ENCODE measurements at places on chromosomes 6 and 20.

DNA sequence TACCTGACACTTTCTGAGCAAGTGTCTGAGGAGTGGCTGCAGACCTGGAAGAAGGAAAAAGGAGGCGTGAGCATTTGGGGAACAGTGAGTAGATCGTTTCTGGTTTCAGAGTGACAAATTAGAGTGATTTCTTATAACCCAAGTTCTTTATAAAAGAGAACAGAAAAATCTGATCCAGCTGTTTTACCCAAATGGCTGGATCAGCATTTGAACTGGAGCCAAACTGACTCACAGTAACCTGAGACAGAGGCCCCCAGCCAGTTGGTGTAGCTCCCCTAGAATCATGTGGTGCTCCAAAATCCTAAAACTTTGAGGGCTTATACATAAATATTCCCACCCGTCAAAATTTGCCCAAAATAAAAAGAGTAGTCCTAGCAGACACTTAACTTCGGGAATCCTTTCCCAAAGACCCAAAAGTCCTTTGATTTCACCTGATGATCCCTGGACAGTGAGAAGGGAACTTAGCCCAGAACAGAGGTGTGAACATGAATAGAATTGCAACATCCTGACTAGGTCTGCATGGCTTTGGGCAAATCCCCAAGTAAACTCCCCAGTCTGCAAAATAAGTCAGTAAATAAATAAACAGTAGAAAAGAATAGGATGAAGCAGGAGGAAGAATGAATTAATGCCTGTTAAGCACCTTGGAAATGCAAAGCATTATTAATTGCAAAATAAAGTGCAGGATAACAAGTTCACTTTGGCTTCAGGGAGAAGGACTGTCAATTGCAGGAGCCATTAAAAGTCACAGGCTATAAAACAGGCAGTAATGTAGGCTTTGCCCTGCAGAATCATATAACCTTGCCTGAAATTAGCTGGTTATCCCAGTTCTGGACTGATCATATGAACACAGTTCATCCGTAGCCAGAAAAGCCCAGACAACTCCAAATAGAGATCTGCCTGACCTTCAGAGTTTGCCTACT, 262.0 kb upstream of the JARID2 start:
- DNase-seq: no peak

DNA sequence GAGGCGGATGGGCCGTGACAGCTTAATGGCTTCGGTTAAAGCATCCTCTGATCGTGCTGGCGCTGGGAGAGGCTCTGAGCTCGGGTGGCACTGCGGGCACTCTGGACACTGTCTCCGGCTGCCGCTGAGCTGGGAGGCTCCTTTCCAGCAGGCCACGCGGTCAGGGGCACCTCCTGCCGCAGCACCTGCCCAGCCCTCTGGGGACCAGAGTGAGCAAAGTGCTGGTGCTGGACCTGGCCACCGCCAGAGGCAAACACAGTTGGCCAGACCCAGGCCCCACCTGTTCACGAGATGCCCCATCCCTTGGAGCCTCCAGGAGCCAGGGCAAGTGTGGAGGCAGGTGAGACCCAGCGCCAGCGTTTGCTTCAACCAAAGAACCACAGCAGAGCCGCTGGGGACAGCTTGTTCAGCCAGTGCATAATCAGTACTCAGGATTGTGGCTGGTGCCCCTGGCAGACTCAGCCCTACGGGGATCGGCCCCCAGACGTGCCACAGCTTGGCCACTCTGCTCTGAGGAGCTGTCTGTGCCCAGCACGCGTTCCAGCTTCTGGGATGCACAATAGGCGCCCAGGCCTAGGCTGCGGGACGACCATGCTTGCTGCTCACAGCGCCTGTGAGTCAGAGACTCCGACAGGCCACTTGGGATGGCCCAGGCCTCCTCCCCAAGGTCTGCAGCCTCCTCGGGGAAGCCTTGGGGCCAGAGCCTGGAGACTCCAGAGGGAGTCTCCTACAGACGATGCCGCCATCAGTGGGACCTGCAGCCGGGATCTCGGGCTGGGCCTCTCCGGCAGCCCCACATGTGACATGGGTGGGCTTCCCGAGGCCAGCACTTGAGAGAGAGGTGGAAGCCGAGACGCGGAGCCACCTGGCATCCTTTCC, 38.2 kb upstream of the SLCO4A1 start:
- no peak for DNase-seq

GRCh38 chr6:19983374-19983773, 146.2 kb downstream of the ID4 start:
- no peak for DNase-seq

DNA sequence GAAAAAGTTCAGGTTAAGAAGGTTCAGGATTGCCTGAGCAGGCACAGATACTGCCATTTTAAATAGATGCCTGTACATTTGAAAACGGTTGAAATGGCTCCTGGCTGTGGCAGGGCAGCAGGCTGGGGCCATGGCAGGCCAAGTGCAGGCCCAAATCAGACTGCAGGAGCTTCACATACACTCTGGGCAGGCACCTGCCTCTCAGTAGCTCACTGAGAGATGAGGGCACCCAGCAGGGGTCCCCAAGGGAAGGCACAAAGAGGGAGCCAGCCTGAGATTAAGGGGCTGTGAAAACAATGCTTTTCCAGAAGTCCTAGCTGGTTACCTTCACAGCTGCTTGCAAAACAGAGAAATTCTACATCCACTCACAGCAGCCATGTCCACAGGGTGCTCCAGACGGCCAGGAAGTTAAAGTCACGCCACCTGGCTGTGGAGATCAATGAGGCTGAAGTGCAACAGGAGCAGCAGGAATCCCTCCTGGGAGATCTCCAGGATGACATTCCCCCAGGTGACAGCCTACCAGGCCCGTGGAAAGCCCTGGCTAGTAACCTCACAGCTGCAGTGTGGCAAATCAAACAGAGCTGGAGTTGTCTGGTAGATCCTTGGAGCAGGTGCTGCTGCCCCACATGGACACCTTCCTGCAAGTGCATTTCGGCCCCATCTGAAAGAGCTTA, 6.2 kb upstream of the RAET1E start:
- no peak for DNase-seq

GRCh38 chr6:124294574-124295200, 491.0 kb downstream of the NKAIN2 start:
- no peak for DNase-seq

DNA sequence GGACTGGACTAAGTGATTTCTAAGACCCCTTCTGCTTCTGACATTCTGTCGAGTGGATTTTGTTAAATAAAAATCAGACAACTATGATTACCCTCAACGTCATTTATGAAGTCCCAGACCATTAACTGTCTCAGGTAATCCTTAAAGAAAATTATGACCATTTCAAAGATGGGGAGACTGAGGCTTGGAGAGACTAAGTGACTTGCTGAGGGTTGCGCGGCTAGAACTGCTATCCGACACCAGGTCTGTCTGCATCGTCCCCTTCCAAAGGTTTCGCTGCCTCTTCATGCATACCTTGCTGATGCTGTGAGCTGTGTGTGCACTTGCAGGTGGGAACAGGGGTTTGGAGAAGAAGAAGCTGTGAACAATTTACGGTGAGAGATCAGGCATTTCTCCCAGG, 3.1 kb downstream of the SNPH start:
- no peak for DNase-seq

- DNase-seq: no peak
Observed at GRCh38 chr20:39164642-39165041, 202.5 kb downstream of the DHX35 start.

- no peak for DNase-seq
Observed at GRCh38 chr20:52904837-52905236, 67.3 kb upstream of the TSHZ2 start.

DNA sequence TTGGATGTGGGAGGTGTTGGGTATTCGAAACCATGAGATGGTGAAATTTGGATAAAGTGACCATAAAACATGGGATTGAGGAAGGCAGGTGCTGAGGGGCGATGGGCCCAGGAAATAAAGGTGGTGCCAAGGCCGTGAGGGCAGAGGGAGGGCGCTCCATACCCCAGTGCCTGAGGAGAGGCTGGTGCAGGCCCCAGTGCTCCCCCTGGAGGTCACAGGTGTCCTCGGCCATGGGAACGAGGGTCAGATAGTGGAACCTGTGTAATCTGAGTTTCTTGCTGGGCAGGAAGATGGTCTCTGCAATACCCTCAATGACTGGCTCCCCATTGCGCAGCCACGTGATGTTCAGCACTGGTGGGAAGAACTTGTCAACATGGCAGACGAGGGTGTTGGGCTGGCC, 16.2 kb downstream of the HLA-DPB1 start:
- peak; percentile 23 for DNase-seq

DNA sequence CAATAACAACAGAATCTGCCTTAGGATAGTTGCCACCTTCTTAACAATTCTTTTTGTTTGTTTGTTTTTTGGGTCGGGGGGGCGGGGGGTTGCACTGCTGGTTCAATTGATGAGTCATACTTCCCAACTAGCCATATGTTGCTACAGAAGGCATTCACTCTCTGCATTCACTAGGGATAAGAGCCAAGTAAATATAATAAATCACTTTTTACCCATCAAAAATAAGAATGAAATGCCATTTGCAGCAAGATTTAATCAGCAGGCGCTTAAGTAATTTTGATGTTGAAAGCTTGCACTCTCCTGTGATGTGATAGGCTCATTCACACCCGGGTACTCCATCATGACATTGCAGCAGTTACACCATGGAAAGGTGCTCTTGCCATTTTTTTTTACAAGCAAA, 209.8 kb downstream of the HIVEP2 start:
- DNase-seq: no peak

GRCh38 chr6:42530296-42530695, 33.5 kb upstream of the UBR2 start:
- no peak for DNase-seq

DNA sequence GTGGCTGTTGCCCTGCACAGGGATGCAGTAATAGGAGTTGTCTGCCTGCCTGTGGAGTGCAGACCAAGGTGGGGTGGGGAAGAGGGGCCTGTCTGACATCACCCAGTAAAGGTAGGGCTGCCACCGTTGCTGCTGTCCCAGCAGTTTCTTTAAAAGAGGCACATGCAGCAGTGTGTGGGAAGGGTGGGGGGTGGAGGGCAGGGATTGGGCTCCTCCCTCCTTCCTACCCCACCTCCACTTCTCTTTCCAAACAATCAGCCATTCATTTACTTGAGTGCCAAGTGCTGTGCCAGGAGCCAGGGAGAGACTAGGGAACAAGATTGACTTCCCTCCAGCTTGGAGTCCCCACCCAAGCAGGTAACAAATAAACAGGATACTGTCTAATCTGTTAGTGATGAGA, 66.8 kb upstream of the MYL9 start:
- no peak for DNase-seq

DNA sequence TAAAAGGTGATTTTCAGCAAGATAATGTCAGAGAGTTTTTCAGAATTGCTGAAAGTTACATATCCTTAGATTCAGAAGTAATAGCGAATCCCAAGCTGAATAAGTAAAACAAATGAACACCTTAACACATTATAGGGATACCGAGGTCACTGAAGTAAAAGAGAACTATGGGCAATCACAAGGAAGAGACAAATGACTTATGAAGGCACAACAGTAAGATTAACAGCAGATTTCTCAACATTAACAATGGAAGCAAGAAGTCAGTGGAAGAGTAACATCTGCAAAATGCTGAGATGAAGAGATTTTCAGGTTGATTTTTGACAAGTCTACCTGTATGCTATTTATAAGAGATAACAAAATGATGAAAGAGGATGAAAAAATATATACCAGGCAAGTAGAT, 86.1 kb upstream of the EZR start:
- no peak for DNase-seq

- no peak for DNase-seq
Observed at GRCh38 chr20:4434681-4435080, 287.0 kb upstream of the PRND start.

- DNase-seq: no peak
Observed at GRCh38 chr6:165091121-165091785, 218.2 kb downstream of the C6orf118 start.

DNA sequence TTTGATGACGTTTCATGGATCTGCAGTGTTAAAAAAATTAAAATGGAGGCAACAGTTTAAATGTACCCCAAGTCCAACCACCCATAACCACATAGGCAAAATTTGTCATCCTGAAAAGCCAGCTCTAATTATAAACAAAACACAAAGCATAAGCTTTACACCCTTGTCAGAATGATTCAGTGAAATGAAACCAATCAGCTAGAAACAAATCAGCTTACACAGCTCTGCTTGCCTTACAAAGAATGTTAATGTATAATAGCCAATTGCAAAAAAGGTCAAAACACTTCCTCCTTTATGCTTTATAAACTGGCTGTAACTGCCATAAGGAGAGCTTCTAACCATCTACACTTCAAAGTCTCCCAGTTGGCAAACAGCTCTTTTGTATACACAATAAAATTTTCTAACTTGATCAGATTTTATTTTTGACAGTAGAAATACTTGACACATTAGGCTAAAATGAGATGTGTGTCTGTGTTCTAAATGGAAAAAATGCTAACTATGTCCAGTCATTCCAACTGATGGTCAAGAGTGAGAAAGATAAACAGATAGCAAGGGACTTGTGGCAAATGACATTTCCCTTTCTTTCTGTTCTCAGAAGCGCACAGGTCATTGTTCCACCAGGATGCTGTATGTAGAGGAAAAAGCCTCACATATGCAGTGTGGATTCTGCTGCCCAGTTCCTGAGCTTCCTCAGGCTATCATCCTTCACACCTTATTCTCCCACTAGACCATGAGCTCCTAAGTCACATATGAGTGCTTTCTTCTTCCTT, 344.3 kb upstream of the ID4 start:
- DNase-seq: no peak

Data from activated CD4-positive, alpha-beta T cell treated with anti-CD3 and anti-CD28 coated beads, Interleukin-2, amount 50 U/mL, for 24 hours (primary cell).